ENCODE measurements at places on chromosomes 2 and 18. TPM values are rescaled to one million over a fixed set of nuclear protein-coding genes. Genes with fewer than 3 reads are reported as not detected.

GRCh38 chr2:149715005-149715592, 127.5 kb upstream of the MMADHC start:
- DNase-seq, result no peak

The AMER3 gene
- total RNA-seq, result not detected

DNA sequence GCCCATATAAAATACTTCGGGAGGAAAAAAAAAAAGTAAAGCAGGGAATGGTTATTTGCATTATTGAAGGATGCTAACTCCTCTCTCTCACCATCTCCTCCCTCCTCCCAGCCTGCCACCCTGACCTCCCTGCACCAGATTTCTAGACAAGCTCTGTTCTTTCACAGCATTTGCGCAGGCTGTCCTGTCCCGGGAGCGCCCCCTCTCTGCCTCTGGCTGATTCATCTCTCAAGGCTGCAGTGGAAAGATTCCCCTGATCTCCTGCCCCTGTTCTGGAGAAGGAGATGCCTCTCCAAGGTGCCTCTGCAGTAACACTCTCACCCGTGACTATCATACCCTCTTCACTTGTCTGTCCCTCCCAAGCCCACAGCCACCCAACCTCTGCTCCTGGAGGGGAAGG, 38.5 kb downstream of the COL4A4 start:
- no peak for DNase-seq

- DNase-seq, result no peak
These were observed 27.5 kb downstream of the ZNF638 start for GRCh38 chr2:71358931-71359671.

GRCh38 chr2:149421791-149422190, 91.4 kb downstream of the LYPD6 start:
- no peak for DNase-seq

All from left ventricle myocardium inferior (tissue), 1 donor.